Muscle of leg (tissue), 16 donors: ENCODE measurements at places on chromosomes 12 and 14. TPM values are rescaled to one million over a fixed set of nuclear protein-coding genes. Genes with fewer than 3 reads are reported as not detected.
A peak's percentile ranks its signal among the peaks of the same experiment; 100 is the strongest.

GRCh38 chr14:21978999-21979314, 305.3 kb upstream of the OR4E1 start:
- H3K4me1 ChIP-seq: no peaks in the 10 kb centered on the region
- no peak overlapping the region for H3K27ac ChIP-seq
- no peak overlapping the region for H3K4me3 ChIP-seq
- no peaks in the 10 kb centered on the region for H3K36me3 ChIP-seq
- H3K27me3 ChIP-seq: no peaks in the 10 kb centered on the region

DNA sequence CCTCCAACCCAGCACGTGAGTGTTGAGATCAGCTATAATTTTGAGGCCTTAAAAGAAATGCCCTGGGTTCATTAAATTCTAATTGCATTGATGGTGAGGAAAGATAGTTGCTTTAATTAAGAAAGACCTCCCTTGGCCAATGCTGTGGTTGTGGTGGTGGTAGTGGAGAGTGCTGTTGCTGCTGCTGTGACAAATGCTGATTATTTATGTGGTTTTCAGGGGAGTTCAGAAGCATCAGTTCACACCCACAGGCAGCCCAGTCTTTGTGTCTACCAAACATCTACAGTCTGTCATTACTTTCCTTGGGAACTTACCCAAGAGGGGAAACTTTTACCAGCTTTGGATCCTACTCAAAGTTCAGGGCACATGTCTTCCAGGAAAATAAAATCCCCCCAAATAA, 178.4 kb upstream of the PARP11 start:
- H3K4me3 ChIP-seq: no peak overlapping the region
- no peaks in the 10 kb centered on the region for H3K4me1 ChIP-seq
- H3K27ac ChIP-seq: no peak overlapping the region

DNA sequence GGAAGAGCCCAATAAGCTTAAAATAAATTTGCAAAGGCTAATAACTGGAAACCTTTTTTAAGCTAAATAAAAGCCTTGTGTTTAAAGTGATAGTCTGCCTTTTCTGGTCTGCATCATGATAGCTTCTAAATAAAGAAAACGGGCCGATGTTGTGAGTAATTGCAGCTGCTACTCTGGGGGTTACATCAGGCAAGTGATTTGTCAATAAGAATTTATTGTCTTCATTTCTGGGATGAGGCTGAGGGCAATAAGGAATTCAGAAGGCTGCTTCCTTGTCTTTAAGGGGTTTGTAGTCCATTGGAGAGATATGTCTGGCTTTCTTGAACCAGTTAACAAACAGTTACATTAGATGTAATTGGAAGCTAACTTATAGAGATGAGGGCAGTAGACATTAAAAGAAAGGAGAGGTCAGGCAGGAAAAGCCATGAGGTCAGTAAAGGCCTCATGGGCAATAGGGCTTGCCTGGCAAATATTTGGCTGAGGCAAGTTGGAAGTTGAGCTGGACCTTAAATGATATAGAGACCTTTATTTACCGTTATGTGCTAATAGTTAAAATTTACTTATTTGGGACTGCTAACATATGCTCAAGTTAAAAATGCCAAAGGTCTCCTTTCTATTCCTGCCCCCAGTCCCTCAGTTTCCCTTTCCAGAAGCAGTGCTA, 85.0 kb downstream of the CRADD start:
- H3K4me3 ChIP-seq: no peak overlapping the region
- no peaks in the 10 kb centered on the region for H3K27me3 ChIP-seq
- no peaks in the 10 kb centered on the region for H3K36me3 ChIP-seq
- no peak overlapping the region for H3K27ac ChIP-seq

GRCh38 chr14:78129375-78129774, 40.8 kb upstream of the NRXN3 start:
- no peaks in the 10 kb centered on the region for H3K27me3 ChIP-seq
- H3K4me1 ChIP-seq: no peaks in the 10 kb centered on the region
- no peak for DNase-seq
- H3K36me3 ChIP-seq: no peaks in the 10 kb centered on the region

- H3K4me1 ChIP-seq: no peaks in the 10 kb centered on the region
- no peak overlapping the region for H3K4me3 ChIP-seq
- H3K36me3 ChIP-seq: no peaks in the 10 kb centered on the region
- no peak overlapping the region for H3K27ac ChIP-seq
Measured at GRCh38 chr12:79337662-79338290, 353.0 kb downstream of the PAWR start.

GRCh38 chr12:24396224-24396623, 446.8 kb upstream of the SOX5 start:
- no peak overlapping the region for H3K27ac ChIP-seq
- no peak overlapping the region for H3K4me3 ChIP-seq
- DNase-seq: no peak
- no peaks in the 10 kb centered on the region for H3K36me3 ChIP-seq
- H3K4me1 ChIP-seq: no peaks in the 10 kb centered on the region
- no peaks in the 10 kb centered on the region for H3K27me3 ChIP-seq

GRCh38 chr12:26162905-26163304, 32.5 kb upstream of the SSPN start:
- no peak for DNase-seq
- no peak overlapping the region for H3K27ac ChIP-seq
- H3K36me3 ChIP-seq: no peaks in the 10 kb centered on the region

GRCh38 chr12:56141946-56142784, 10.2 kb upstream of the MYL6B start:
- H3K36me3 ChIP-seq: peaks cover 74% of the 10 kb centered on the region
- H3K4me3 ChIP-seq: no peak overlapping the region
- H3K27me3 ChIP-seq: no peaks in the 10 kb centered on the region
- H3K4me1 ChIP-seq: peaks cover 8% of the 10 kb centered on the region

DNA sequence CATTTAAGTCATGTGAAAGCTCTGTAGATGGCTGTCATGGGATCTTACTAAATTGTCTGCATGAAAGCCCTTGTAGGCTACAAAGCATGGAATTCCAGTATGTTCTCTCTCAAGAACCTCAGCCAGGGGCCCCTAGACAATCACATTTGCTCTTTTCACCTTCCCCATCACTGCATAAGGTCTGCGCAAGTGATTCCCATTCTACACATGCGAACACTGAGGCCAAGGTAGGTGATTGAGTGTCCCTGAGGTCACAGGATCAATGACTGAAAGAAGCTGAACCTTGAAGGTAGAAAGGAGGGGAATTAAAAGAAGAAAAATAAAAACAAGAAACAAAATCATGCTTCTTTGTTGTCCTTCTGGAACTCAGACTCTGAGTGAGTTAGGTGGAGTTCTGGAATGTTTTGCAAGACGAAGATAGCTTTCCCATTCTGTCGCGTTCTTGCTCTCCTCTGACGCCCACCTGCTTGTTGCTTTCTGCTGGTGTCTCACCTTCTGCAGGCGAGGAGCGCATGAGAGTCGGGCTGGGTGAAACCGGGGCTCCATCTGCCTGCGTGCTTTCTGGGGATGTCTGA, 79.9 kb downstream of the SPRING1 start:
- peaks cover 35% of the 10 kb centered on the region for H3K4me1 ChIP-seq
- H3K4me3 ChIP-seq: peak overlapping the region; percentile 10
- H3K27me3 ChIP-seq: no peaks in the 10 kb centered on the region
- no peak for DNase-seq
- H3K36me3 ChIP-seq: no peaks in the 10 kb centered on the region
- H3K27ac ChIP-seq: peak overlapping the region; percentile 65

DNA sequence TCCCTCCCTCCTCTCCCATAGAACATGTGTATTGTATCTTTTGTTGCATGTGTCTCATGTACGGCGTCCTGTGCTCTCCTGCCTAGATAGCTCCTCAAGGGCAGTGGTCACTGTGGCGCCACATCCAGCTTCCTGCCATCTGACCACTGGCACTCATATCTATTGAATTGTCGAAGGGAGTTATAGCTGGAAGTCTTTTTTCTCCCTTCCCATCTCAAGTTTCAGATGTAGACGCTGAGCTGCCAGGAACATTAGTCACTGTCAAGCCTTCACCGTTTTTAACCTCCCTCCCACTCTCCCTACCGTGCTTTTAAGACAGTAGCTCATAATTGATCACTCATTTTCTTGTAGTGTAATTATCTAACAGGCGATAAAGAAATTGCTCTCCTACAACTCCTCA, 33.0 kb downstream of the MTHFD1 start:
- no peak overlapping the region for H3K4me3 ChIP-seq
- no peaks in the 10 kb centered on the region for H3K4me1 ChIP-seq
- no peak overlapping the region for H3K27ac ChIP-seq
- H3K36me3 ChIP-seq: peaks cover 46% of the 10 kb centered on the region
- H3K27me3 ChIP-seq: no peaks in the 10 kb centered on the region

DNA sequence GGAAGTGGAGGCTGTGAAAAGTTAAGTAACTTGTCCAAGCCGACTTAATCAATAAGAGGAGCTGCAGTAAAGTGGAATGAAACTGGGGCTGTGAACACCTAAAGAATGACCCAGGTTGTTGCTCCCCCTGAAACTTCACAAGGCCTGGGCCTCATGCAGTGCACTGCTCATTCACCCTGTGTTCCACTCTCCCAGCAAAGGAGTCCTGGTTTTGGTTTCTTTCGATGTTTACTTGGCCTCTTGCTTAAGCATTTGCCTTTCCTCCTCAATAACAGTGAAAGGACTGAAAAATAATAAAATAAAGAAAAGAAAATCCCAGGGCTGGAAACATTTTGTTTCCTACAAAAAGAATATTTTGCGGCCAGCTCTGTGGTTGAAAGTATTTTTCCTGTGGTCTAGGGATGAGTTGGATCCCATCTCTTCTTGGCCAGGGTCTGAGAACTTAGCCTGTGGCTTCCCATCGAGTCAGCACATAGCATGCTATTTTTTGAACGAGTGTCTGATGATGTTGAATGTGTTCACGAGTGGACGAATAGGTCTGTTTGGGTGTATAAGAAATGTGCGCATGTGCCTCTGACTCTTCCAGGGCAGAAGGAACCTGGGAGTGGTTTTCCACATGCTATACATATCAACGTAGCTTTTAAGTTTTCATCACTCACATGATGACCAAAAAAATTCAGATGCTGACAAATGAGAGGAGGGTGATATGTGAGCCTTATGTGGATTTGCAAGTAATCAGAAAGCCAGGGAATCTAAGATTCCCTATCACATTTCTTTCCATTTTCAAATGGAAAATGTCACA, 349.8 kb downstream of the ZFP36L1 start:
- peaks cover 29% of the 10 kb centered on the region for H3K4me1 ChIP-seq
- no peaks in the 10 kb centered on the region for H3K27me3 ChIP-seq

DNA sequence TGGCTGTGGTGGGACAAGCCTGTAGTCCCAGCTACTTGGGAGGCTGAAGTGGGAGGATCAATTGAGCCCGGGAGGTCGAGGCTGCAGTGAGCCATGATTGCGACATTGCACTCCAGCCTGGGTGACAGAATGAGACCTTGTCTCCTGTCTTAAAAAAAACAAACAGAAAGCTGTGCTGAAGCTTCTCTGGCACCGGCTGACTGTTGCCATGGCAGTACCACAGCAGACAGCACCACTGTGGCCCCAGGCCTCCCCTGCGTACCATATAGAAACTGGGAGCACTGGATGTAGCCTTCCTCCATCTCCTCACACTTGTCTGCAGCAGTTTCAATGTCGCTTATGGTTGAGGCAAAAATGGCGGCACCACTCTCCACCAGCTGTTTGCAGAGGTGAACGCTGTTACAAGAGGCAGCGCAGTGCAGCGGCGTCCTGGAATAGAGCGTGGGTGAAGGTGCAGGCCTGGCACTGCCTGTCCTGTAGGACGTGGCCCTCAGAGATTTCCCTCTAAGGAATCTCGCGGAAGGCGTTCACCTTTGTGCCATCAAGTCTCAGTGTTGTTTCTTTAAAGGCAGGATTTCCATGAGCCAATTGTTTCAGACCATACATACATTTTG, 21.9 kb downstream of the ZFYVE21 start:
- DNase-seq: no peak
- peaks cover 26% of the 10 kb centered on the region for H3K4me1 ChIP-seq
- peaks cover 45% of the 10 kb centered on the region for H3K36me3 ChIP-seq
- H3K4me3 ChIP-seq: no peak overlapping the region
- H3K27me3 ChIP-seq: no peaks in the 10 kb centered on the region

DNA sequence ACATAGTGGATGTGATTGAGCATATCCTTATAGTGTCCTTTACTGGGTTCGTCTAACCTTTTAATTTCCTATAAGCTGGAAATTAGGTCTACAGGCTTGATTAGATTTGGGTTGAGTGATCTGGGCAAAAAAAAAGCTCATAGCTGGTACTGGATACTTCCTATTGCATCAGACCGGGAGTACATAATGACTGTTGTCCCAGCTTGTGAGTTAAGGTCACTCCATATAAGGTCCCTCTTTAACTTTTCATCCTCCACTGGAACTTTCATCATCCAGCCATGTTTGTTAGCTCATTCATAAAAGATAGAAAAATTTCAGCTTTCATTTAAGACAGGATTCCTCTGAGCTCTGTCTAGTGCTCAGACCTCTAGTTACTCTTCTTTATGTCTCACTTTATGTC, 80.8 kb downstream of the C14orf132 start:
- H3K27me3 ChIP-seq: no peaks in the 10 kb centered on the region
- no peak overlapping the region for H3K27ac ChIP-seq
- H3K4me3 ChIP-seq: no peak overlapping the region
- no peak for DNase-seq
- no peaks in the 10 kb centered on the region for H3K4me1 ChIP-seq

DNA sequence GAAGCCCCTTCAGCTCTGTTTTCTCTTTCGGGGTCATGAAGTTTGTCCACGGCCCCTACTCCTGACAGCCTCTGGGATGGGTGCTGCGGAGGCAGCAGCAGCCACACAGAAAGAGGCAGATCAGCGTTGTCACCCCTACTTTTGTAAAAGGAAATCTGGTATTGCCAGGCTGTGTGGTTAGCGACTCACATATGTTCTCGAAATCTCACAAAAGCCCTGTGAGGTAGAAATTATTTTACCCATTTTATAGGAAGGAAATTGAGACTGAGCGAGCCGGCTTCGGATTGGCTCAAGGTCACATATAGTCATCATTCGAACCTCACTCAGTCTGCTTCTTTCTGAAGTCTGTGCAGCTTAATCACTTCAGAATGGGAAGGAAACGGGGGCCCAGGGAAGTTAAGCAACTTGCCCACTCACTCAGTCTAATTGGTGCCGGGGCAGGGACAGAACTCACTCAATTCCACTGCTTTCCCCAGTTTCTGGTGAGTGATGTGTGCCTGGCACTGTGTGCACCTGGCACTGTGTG, 1.1 kb upstream of the CKAP4 start:
- H3K27ac ChIP-seq: peak overlapping the region; percentile 92
- peak; percentile 50 for DNase-seq
- peaks cover 2% of the 10 kb centered on the region for H3K36me3 ChIP-seq
- H3K27me3 ChIP-seq: no peaks in the 10 kb centered on the region
- H3K4me1 ChIP-seq: peaks cover 32% of the 10 kb centered on the region

Gene ANO4
- total RNA-seq: 0.35 TPM

Gene PALS1
- total RNA-seq: 14.7 TPM

Gene DACT1
- total RNA-seq: 26.6 TPM

Gene HOXC5
- 1.1 TPM for total RNA-seq

Gene LRFN5
- total RNA-seq: 10.0 TPM

Gene PLEKHG7
- 0.18 TPM for total RNA-seq
